ENCODE measurements at places on chromosomes 2 and 18. TPM values are rescaled to one million over a fixed set of nuclear protein-coding genes. Genes with fewer than 3 reads are reported as not detected.
A peak's percentile ranks its signal among the peaks of the same experiment; 100 is the strongest.

DNA sequence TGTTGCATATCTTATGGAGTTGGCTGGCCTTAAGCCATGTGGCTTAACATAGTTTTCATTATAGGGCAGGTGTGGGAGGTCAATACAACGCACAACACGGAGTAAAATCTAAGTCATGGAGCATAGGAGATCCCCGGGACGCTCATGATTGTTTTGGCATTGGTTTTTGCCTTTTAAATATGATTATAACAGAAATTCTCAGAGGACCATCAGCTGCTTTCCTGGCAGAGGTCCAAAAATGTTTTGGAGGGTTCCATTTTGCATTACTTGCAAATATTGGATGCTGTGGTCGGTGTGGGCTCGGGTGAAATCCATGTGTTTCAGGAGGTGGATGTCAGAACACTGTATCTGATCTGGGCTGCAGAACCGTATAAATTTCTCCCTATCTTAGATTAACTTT lies 3.4 kb downstream of the NCOA1 start:
- DNase-seq = no peak

DNA sequence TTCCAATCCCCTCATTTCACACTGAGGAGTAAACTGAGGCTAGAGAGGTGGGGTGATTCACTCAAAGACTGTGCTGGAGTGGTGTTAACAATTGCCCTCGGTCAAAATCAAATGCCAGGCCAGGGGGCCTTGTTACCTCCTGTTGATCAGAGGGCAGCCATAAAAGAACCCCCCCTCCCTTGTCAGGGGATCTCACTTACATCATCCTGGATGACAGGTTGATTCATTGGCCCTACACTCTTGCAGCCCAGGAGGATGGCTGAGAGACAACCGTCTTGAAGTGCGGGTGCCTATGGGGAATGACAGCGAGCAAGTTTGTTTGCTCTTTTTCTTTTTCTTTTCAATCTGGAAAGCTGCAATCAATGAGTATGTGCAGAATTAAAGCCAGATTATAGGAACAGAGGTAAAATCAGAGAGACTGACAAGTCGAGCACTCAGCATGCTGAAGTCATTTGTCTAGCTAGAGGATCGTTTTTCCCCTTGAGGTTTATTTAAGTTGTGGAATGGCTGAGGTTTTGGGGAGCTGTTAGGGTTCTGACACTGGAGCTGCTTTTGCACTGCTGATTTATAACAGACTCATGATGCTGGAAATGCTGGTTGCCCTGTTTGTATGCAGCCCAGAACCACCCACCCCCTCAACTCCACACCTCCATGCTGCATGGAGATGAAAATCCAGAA lies 26.4 kb upstream of the NRP2 start:
- no peak for DNase-seq

GRCh38 chr2:111121828-111122630 lies 1.3 kb downstream of the BCL2L11 start:
- DNase-seq = peak; percentile 88

DNA sequence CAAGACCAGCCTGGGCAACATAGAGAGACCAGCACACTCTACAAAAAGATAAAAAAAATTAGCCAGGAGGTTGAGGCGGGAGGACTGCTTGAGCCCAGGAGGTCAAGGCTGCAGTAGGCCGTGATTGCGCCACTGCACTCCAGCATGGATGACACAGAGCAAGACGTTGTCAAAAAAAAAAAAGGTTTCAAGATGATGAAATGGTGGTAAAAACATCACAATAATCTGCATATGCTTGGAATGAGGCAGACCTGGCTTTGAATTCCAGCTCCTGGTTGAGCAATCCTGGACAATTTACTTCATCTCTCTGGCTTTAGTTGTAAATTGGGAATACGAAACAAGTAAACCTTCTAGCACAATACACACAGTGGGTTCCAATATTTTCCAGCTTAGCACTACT lies 24.1 kb downstream of the USP40 start:
- DNase-seq = no peak

GRCh38 chr2:37907501-37908225 lies 17.4 kb upstream of the RMDN2 start:
- no peak for DNase-seq

GRCh38 chr2:9800975-9801726 lies 42.1 kb upstream of the TAF1B start:
- no peak for DNase-seq

DNA sequence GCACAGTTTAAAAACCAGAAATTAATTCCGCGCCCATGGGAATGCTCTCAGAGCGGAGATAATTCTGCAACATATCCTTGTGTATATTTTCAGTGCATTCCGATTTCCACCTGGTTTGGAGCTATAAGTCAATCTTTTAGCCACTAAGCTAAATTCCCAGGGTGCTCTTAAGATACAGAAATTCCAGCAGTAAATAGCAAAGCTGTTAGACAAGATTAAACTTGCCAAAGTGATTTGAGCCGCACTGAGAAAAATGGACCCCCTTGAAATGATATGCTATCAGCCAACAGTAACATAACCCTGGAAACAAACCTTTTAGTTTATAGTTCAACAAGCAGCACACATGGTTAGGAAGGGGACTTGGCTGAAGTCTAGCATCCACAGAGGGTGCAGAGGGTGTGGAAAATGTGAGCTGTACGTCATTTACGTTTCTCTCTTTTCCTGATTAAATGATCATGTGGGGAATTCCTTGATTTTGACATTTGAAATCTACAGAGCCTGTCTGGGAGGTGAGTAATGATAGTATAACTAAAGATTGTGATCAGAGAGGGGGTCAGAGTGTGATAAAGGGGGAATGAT lies 99.8 kb upstream of the COPS8 start:
- no peak for DNase-seq

DNA sequence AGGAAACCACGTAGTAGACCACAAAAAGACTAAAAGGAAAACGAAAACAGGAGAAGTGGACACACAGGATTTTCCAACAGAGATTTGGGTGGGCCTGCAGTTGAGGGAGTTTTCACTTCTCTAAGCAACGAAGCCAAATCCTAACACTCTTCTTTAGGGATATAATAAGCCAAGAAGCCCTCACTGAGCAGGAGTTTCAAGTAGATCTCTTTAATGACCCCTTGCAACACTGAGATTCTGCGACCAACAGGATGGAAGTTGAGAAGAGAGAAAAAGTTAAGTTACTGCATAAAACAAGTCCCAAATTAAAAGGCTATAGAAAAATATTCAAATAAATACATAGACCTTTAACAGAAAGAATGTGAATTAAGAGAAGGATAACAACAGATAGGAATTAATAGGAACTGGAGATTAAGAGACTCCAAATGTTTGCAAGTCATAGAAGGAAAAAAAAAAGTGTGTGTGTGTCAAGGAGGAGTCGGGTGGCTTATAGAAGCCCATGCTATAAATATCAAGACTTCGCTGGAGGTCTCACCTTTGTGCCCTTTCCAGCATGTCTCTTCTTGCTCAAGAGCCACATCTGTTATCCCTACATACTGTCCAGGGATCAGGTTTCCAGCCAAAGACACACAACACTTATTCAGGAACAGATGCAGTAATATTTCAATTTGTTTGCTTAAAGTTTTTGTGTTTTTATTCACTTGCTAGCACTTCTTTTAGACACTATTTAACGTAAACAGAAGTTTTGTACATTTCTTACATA lies 69.4 kb upstream of the ARHGAP28 start:
- no peak for DNase-seq

GRCh38 chr18:3790703-3791102 lies 340.7 kb downstream of the TGIF1 start:
- no peak for DNase-seq

DNA sequence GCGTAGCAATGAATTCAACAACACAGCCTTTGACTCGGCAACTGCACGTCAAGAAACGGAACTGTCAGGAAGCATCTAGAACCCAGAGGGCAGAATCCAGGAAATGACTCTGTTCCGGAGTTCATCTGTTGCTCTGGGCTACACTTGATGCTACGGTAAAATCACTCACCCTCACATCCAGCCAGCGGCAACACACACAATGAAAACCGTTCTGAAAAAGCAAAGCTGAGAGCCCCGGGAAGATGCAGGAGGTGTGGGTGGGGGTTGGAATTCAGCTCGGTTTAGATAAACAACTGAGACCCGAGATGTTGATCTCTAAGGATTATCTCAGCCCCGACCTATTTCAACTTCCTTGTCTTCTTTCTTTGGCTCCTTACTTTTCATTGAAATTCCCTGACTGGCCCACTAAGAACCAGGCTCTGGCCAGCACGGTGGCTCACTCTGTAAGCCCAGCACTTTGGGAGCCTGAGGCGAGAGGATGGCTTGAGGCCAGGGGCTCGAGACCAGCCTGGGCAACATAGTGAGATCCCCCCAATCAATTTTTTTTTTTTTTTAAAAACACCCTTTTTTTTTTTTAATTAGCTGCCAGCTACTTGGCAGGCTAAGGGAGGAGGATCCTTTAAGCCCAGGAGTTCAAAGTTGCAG lies 13.3 kb upstream of the RAB17 start:
- DNase-seq = no peak

- DNase-seq = no peak
Measured at GRCh38 chr2:6036211-6036610, 344.0 kb downstream of the SOX11 start.

- peak; percentile 39 for DNase-seq
Measured at GRCh38 chr2:27370816-27371620, 602 bp downstream of the SNX17 start.

GRCh38 chr2:53987336-53987921 lies 16.6 kb upstream of the PSME4 start:
- DNase-seq = no peak

DNA sequence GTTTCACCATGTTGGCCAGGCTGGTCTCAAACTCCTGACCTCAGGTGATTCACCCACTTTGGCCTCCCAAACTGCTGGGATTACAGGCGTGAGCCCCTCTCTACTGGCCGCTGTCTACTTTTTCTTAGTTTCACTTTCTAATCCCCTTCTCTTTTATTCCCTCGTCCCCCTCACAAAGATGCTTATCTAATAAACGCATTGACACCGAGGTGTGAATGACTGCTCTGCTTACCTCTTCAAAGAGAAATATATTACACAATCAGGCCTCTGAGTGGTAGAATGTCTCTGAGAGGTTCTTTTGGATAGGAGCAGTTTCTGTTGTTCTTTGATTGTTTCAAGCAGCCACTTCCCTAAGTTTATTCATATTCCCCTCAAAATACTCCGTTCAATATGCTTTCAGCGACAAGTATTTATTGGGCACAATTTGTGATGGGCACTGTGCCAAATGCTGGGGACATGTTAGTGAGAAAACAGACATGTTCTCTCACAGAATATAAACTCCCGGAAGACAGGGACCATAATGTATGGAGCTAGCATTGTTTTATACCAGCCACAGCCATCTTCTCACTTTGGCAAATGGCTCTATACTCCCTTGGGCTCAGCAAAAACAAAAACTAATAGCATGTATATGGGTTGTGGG lies 34.7 kb upstream of the RAPH1 start:
- no peak for DNase-seq

DNA sequence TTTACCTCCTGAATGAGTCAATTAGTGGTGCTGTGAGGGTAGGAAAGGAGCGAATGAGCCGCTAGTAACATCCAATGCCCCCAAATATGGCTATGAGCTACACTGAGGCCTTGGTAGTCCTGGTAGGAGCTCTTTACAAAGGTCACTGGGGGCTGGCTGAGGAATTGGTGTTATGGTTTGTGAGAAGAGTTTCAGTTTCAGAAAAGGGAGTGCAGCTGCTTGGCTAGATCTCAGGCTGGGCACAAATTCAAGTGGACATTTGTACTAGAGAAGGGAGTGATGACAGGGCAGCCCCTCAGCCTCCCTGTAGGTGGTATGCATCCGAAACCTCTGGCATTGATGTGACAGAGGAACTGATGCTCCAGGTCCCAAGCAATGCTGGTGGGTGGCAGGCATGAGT lies 13.9 kb upstream of the PAIP2B start:
- DNase-seq = no peak

GRCh38 chr2:38515155-38516074 lies 87.3 kb downstream of the HNRNPLL start:
- DNase-seq = no peak

DNA sequence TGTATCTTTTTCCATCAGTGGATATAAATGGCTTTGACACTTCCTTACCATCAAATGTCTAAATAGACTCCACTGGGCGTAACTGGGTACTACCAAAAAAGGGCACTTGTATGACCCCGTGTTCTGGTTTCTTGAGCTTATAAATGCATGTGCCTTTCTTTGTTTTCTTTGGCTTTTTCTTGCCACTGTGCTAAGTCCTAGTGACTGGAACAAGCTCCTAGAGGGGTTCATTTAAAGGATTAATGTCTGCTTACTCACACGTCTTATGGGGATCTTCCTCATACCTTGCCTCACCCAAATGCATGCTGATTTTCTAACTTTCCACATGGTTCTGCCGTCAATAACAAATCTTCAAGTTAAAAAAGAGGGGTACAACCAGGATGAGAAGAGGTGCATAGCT lies 19.8 kb upstream of the ZNF532 start:
- DNase-seq = no peak

- DNase-seq = no peak
Measured at GRCh38 chr2:20707601-20708000, 40.7 kb downstream of the GDF7 start.

DNA sequence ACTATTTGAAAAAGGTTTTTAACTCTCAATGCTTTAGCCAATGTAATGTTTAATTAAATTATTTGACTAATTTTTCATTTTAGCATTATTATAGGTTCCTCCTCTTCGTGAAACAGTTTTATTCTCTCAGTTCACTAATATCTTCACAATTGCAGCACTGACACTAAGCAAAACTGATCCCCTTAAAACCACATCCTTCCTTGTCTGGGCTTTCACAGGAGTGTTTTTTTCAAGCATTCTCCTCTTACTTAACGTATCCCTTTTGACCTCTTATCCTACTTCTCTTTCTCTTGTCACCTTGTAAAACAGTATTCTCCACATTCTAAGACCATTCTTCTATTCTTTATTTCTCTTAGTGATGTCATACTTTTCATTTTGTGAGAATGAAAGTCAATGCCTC lies 112.8 kb downstream of the DSC3 start:
- DNase-seq = no peak

GRCh38 chr2:119283873-119284331 lies 60.3 kb downstream of the STEAP3 start:
- no peak for DNase-seq

DNA sequence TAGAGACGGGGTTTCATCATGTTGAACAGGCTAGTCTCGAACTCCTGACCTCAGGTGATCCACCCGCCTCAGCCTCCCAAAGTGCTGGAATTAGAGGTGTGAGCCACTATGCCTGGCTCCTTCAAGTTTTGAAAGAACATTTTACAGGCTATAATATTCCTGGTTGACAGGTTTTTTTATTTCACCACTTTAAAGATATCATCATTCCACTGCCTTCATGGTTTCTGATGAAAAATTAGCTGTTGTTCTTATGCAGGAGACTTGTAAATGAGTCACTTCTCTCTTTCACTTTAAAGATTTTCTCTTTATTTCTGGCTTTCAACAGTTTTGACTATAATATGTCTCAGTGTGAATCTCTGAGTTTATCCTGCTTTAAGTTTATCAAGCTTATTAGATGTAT lies 7.9 kb upstream of the ARPC2 start:
- DNase-seq = no peak

NEU2 gene
- total RNA-seq = not detected

CDH20 gene
- 0.25 TPM for total RNA-seq

NYAP2 gene
- total RNA-seq = not detected

MEIS1 gene
- total RNA-seq = not detected

GLI2 gene
- total RNA-seq = not detected

TTN gene
- 1.8 TPM for total RNA-seq

TOGARAM2 gene
- total RNA-seq = 1.9 TPM

TEX44 gene
- not detected for total RNA-seq

MYO7B gene
- 0.88 TPM for total RNA-seq
